Activated CD4-positive, CD25-positive, alpha-beta regulatory T cell (primary cell): ENCODE measurements at places on chromosomes 11 and 22.

GRCh38 chr11:72741849-72742512 lies 10.2 kb downstream of the ARAP1 start:
- no peak for DNase-seq

GRCh38 chr11:95154514-95154913 lies 64.9 kb downstream of the ENDOD1 start:
- peak; percentile 33 for DNase-seq

DNA sequence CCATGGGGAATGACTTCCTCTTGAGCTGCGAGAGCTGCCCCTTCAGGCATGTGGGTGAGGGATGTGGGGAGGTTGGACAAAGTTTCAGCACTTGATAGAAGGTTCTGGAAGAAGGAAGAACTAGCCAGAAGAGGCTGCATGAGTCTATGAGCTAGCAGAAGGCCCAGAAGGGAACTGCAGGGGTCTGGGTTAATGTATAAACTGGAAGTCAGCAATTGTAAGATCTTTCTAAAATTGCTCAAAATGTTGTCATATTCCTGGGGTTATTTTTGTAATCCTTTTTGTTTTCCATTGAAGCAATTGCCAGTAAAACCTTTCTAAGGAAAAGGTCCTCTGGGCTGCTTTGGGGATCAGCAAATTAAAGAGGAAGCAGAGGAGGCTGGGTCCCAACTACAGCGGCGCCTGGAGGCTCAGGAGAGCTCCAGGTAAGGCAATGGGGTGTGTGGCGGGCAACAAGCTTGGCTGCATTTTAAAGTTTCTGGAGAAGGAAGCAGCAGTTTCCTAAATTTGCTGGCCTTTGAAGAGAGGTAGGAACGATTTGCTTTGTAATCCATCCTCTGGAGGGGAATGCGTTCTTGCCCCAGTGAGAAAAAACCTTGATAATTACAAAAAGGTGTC lies 29.2 kb downstream of the ADAMTS15 start:
- no peak for DNase-seq

GRCh38 chr11:90321018-90321417 lies 98.2 kb upstream of the CHORDC1 start:
- DNase-seq, result no peak

GRCh38 chr11:96145163-96145585 lies 197.8 kb downstream of the MAML2 start:
- no peak for DNase-seq

GRCh38 chr22:49701380-49702067 lies 126.1 kb downstream of the BRD1 start:
- no peak for DNase-seq
